ENCODE measurements at places on chromosomes 3 and 15. TPM values are rescaled to one million over a fixed set of nuclear protein-coding genes. Genes with fewer than 3 reads are reported as not detected.

The WNT5A gene
- total RNA-seq, result 11.6 TPM

GRCh38 chr3:46215810-46216414 is 7.8 kb upstream of the CCR1 start:
- no peak for DNase-seq

- DNase-seq, result no peak
These were observed 106.3 kb upstream of the BFSP2 start for GRCh38 chr3:133293397-133294110.

DNA sequence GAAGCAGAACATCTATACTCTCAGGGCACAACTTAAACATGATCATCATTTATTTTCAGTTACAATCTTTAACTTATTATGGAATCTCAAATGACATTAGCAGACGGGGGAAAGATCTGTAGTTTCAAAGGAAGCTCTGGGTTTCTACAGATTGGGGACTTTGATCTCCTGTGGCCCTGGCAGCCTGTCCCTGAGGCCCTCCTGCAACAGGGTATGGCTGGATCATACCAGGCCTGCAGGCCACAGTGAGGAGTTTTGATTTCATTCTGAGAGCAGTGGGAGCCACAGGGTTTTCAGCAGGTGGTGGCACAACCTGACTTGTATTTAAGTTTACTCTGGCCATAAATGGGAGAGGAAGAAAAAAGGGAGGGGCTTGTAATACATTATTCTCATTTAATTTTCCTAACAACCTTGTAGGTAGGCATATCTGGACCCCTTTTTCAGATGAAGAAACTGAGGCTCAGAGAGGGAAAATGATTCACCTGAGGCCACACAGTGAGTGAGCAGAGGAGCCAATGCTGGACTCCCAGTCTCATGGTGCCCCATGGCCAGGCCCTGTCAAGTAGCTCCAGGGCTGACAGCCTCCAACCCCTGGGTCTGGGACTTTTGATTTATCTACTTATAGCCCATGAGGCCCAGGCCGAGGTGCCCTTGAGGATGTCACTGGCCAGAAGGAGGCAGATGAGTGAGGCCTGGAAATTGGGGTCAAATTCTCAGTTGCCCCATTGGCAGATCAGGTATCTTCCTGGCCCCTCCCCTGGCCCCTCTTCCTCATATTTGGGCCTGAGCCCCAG is 71.0 kb downstream of the ATP2B2 start:
- DNase-seq, result peak; percentile 52

DNA sequence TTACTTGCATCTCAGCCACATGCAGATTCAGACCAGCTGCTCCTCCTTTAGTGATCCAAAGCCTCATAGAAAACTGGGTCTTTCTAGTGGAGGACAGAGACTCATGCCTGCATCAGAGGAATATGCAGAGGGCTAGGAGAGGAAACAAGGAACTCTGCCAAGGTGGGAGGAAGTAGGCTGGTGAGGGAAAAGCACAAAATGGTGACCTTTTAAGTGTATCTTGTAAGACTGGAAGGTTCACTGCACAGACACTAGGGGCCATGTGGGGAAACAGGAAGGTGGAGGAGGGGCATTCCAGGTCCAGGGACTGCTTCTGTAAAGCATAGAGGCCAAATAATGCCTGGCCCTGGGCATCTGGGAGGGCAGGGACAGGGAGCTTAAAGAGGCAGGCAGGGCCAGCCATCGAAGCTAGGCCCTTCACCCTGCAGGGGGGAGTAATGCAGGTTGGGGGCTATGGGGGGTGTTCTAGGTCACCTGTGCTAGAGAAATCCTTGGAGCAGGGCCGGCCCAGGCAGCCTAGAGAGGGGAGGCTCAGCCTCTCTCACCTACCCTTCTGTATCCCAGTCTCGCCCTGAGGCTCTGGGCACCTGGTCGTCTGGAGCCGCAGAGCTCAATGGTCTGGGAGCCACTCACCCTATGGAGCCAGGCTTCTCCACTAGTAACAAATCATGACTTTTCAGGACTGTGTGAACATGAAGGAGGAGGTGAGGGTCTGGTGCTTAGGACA is 117.7 kb downstream of the DNAJB8 start:
- DNase-seq, result no peak

DNA sequence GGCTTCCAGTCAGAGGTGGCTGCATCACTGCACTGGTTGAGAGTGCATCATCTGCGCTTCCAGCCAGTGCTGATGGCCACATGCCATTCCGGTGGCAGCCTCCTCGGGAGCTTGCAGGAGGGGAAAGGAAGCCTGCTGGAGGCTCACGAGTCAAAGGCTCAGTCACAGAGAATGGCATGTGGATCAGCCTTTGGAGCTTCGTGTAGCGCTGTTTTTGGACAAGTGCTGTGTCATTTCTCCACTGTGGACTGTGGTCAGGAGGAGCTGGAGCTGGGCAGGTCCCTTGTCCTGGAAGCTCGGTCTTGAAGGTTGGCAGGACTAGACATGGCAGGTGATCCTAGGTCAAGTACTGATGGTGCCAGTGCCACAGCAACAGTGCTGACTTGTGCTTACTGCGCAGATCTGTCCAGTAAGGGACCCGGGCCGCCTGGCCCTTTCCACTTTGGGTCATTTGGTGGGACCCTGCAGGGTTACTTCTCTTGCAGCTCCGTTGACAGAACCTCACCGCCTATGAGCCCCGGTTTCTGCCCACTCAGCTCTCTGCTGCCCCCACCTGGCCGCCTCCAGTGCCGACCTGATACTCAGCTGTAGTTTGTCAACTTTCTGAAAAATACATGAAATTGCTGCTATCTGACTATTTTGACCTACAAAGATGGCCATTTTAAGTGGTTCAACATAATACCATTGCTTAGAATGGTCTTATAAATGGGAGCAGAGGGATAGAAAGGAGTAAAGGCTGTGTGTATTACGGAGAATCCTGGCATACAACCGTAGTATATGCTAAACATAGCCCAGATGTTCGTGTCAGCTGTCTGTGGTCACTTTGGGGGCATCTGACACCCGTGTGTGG is 27.6 kb upstream of the TRPM1 start:
- DNase-seq, result no peak

All from chondrocyte (in vitro differentiated cells).